Thoracic aorta endothelial cell (primary cell): ENCODE measurements at places on chromosomes 2 and 18. TPM values are rescaled to one million over a fixed set of nuclear protein-coding genes. Genes with fewer than 3 reads are reported as not detected.

TMEM178A gene
- 0.22 and 0.80 TPM in 2 replicates for total RNA-seq

PAX3 gene
- total RNA-seq: not detected in 2 replicates

NXPH2 gene
- total RNA-seq: not detected in 2 replicates

CTAGE1 gene
- total RNA-seq: not detected in 2 replicates

PGAP1 gene
- 19.7 and 26.9 TPM in 2 replicates for total RNA-seq

SLC8A1 gene
- 2.0 and 7.0 TPM in 2 replicates for total RNA-seq

BMP10 gene
- not detected in 2 replicates for total RNA-seq
